ENCODE measurements at places on chromosomes 12 and 14. TPM values are rescaled to one million over a fixed set of nuclear protein-coding genes. Genes with fewer than 3 reads are reported as not detected.

GRCh38 chr14:91228112-91229004 is 16.1 kb downstream of the GPR68 start:
- H3K4me3 ChIP-seq: no peak overlapping the region
- H3K27ac ChIP-seq: no peak overlapping the region
- no peaks in the 10 kb centered on the region for H3K4me1 ChIP-seq

GRCh38 chr14:104143521-104144452 is 5.4 kb downstream of the KIF26A start:
- H3K27me3 ChIP-seq: no peaks in the 10 kb centered on the region
- no peak for DNase-seq
- H3K27ac ChIP-seq: no peak overlapping the region
- H3K4me3 ChIP-seq: no peak overlapping the region

SLIRP gene
- total RNA-seq: 28.9 TPM

CLEC1B gene
- not detected for total RNA-seq

DHRS2 gene
- total RNA-seq: 7.7 TPM

DNA sequence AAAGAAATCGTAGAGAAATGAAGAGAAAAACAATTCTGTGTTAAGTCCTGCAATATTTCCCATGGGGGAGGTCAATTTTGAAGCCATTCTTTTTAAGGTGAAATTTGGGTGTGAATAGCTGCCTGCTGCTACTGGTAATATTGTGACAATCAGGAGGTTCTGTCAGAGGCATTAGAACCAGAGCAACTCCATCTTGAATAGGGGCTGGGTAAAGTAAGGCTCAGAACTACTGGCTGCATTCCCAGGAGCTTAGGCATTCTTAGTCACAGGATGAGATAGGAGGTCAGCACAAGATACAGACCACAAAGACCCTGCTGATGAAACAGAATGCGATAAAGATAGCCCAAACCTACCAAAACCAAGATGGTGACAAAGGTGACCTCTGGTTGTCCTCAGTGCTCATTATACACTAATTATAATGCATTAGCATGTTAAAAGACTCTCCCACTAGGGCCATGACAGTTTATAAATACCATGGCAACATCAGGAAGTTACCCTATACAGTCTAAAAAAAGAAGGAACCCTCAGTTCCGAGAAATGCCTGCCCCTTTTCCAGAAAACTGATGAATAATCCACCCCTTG is 24.8 kb upstream of the MTHFD1 start:
- H3K4me3 ChIP-seq: no peak overlapping the region
- no peaks in the 10 kb centered on the region for H3K27me3 ChIP-seq
- no peaks in the 10 kb centered on the region for H3K36me3 ChIP-seq

DNA sequence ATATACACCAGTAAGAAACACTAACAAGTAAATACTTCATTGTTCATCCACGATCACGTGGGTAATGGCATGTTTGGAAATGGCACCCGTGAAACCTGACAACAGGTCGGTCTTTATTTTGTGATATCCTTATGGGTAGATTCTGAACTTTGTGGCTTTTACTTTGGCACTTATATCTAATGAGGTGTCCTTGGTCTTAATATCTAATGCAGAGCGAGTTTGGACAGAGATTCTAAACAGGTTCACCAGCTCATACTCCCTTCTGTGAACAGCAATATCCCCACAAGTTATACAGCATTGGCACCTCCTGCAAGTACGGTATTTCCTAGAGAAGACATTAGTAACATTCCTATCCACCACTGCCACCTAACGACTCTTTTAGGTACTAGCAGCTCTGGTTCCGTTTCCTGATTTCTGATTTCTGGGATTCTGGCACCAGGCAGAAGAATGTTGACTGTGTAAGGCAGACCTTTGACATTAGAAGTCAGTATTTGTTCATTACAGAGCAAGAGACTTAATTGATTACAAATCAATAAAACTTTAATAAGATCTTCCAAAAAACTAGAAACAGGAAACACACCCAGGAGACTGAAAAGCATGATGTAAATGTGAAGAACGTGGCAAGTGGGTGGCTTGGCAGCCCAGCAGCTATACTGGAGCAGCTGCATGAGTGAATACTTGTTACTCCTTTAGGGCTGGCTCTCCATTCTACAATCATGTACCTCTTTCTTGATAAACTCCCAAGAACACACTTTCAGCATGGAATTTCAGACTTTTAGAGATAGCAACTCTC is 2.5 kb downstream of the ANG start:
- no peaks in the 10 kb centered on the region for H3K27me3 ChIP-seq
- peak; percentile 78 for DNase-seq
- no peak overlapping the region for H3K4me3 ChIP-seq
- H3K4me1 ChIP-seq: peaks cover 12% of the 10 kb centered on the region

GRCh38 chr14:72774894-72775620 is 118.8 kb downstream of the DPF3 start:
- no peaks in the 10 kb centered on the region for H3K4me1 ChIP-seq
- no peaks in the 10 kb centered on the region for H3K27me3 ChIP-seq
- H3K27ac ChIP-seq: no peak overlapping the region
- DNase-seq: no peak
- no peak overlapping the region for H3K4me3 ChIP-seq

GRCh38 chr12:2382370-2383155 is 329.8 kb downstream of the CACNA1C start:
- DNase-seq: no peak
- no peaks in the 10 kb centered on the region for H3K4me1 ChIP-seq
- H3K36me3 ChIP-seq: no peaks in the 10 kb centered on the region
- no peak overlapping the region for H3K27ac ChIP-seq
- no peak overlapping the region for H3K4me3 ChIP-seq

- H3K27me3 ChIP-seq: no peaks in the 10 kb centered on the region
- no peak overlapping the region for H3K4me3 ChIP-seq
- H3K36me3 ChIP-seq: peaks cover 4% of the 10 kb centered on the region
- H3K4me1 ChIP-seq: peaks cover 15% of the 10 kb centered on the region
- peak; percentile 77 for DNase-seq
These were observed 1.4 kb downstream of the NR4A1 start for GRCh38 chr12:52052468-52053186.

GZMH gene
- 0.67 TPM for total RNA-seq

Data from pancreas (tissue), 10 donors.